ENCODE measurements at places on chromosomes 6 and 20.

DNA sequence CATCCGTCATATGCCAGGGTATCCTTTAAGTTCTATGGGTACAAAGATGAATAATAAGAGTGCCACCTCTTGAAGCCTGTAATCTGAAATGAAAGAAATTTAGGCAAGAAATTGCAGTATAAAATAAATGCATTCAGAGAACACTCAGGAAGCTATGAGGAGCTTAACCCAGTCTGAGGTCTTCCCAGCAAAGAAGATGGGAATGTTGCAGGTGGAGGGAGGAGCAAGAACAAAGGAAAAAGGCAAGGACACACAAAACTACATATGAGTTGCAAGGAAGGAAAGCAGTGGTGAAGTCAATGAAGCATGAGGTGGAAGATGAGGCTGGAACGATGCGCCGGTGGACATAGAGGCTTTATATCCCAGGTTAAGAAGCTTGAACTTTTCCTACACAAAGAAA is 67.0 kb upstream of the DST start:
- no peak for DNase-seq

DNA sequence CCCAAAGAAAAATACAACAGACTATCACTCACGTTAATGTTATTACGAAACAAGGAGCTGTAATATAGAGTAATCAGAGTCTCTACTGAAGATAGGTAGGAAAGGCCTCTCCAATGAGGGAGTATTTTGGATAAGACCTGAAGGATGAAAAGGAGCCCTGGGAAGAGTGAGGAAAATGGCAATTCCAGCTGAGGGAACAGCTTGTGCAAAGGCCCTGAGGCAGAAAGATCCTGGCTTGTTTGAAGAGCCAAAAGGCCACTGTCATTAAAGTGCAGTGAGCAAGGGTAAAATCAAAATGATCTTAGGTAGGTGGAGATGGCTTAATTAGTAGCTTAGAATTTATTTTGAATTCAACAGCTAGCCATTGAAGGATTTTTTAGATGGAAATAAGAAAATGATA is 138.6 kb downstream of the KHDC1L start:
- no peak for DNase-seq

DNA sequence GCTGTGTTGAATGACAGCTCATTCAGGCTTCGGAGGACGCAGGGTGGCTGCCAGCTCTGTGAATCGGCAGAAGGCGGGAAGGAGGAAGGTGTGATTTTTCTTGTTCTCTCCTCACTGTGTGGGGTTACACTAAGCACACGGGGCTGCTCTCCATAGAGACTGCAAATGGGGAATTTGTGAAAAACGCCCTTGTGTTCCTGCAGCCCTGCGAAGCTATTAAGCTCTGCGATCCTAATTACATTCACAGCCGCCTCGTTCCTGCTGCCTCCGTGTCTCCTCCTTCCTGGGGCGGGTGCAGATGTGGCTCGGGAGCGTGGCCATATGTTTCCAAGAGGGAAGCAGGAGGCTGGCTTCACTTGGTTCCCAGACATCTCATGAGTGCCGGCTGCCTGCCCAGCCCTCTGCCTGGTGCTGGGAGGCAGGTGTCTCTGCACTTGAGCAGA is 124.0 kb downstream of the TOX2 start:
- no peak for DNase-seq

DNA sequence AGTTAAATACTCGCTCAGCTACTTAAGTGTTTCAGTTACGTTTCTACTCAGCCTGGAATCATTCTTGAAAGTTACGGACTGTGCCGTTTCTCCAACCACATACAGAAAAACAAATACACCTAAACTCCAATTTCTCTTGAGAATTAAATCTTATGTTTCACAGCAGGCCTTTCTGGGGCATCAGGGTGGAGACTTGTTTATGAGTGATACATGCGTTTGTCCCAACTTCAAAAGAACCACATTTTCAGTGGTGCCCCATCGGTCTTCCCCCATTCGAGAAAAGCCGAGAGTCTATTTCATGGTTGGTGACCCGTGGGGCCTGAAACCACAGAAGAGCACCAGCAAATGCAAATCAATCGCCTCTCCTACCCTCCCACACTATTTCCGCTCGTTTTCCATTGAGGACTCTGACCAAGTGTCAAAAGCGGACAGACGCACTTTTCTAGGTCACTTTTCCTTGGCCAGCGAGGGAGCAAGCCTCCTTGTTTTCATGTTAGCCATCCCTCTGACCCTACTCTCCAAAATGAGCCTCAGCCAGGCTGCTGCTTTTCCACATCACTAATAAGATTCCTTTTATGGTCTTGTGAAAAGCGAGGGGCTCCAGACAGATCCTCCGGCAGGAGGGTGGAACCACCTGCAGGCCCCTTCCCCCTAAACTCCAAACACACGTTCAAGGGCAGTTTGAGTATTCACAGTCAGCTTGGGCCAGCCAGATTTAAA is 3.1 kb downstream of the JAG1 start:
- no peak for DNase-seq

DNA sequence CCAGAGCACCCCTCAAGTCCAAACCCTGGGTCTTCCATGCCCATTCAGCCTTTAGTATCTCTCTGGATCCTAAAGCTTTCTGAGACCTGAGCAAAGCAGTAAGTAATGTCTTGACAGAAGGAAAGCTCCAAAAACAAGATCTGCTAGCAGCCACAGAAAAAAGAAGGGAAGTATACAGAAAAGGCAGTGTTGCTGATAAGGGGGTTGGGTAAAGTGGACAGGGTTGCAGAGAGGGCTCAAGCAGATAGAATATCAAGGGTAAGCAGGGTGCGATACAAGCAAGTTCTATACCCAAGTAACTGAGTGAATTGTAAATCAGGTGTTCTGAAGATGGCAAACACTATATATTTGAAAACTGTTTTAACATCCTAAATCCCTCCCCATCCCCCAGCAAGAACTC is 113.4 kb upstream of the CARMIL1 start:
- no peak for DNase-seq

DNA sequence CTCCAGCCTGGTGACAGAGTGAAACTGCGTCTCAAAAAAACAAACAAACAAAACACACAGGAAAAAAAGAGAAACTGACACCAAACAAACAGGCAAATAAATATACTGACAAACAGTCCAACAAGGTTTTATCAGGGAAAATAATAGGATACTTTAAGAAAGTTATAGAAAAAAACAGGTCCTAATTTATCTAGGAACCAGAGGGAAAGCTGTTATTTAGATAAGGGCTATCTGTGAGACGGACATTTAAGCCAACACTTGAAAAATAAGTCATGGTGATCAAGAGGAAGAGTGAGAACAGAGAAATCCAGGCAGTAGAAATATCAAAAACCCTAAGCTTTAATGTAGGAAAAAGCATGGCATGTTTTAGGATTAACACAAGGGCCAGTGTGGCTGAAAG is 68.9 kb downstream of the FAM217A start:
- DNase-seq, result no peak

DNA sequence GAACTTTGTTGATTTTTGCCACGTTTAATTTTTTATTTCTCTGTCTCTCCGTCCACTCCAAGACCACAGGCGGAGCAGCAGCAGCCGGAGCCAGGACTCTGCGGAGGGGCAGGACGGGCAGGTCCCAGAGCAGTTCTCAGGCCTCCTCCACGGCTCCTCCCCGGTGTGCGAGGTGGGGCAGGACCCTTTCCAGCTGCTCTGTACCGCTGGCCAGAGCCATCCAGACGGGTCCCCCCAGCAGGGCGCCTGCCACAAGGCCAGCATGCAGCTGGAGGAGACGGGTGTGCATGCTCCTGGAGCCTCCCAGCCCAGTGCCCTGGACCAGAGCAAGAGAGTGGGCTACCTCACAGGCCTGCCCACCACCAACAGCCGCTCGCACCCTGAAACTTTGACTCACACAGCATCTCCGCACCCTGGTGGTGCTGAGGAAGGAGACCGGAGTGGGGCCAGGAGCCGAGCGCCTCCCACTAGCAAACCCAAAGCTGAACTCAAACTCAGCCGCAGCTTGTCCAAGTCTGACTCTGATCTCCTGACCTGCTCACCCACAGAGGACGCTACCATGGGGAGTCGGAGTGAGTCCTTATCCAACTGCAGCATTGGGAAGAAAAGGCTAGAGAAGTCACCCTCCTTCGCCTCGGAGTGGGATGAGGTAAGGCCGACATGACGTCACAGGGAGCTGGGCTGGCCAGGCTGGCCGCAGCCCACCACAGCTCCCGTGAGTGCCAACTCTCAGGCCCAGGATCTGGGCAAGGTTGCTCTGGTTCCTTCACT is 123.5 kb downstream of the TCP11 start:
- DNase-seq, result no peak

DNA sequence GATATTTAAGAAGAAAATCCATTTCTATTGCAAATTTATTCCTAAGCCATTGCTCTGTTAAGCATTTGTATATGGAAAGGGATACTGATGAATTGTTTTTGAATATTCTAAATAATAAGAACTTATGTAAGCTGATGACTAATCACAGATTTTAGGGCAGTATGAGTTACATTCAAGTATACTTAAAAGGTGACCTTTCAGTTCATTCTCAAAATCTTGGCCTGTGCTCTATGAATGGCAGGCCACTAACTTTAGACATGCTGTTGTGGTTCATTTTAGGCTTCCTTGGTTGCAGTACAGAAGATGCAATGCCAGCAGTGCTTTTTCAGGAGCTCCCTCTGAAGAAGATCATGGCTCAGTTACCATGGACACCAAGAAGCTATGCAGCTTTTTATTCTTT is 380.4 kb downstream of the CENPW start:
- DNase-seq, result no peak

DNA sequence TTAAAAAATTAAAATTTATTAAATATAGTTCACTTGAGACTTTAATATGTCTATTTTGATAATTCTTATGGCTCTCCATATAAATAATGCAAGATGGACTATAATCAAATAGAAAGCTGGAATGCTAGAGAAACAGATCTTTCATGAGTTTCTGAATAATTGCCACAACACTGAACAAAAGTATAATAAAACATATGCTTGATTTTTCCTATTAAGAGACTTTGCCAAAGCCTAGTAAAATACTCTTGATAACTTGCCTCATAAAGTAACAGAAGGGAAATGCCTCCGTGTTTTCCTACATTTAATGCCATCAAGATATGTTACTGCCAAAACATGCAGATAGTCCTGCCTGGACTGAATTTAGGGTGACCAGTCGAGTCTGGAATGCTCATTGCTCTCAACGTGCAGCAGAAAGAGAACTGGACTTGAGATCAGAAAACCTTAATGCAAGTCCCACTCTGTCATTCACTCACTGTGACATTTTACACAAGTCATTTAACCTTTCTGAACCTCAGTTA is 153.2 kb downstream of the AIG1 start:
- DNase-seq, result no peak
